ENCODE measurements at places on chromosomes 7 and 10.

DNA sequence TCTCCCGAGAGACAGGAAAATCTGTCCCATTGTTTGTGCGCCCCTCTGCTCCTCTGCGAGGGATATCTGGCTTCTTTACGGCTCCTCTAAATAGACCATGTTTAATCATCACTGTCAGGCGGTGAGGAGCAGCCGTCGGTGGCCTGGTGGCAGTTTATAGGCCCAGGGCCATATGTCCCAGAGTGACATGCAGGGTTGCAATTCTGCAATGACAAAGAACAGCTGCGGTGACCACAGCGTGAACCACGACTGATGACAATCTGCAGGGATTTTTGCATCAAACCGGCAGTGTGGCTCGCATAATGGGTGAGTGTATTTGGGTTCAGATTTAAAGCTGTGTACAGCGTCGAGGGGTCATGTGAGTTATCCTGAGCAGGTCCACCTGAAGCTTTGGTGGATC, 41.5 kb downstream of the GATA3 start:
- no peak for DNase-seq

GRCh38 chr10:49655099-49655498, 24.4 kb upstream of the C10orf53 start:
- no peak for DNase-seq

- no peak for DNase-seq
Measured at GRCh38 chr10:129784291-129784690, 179.8 kb downstream of the EBF3 start.

DNA sequence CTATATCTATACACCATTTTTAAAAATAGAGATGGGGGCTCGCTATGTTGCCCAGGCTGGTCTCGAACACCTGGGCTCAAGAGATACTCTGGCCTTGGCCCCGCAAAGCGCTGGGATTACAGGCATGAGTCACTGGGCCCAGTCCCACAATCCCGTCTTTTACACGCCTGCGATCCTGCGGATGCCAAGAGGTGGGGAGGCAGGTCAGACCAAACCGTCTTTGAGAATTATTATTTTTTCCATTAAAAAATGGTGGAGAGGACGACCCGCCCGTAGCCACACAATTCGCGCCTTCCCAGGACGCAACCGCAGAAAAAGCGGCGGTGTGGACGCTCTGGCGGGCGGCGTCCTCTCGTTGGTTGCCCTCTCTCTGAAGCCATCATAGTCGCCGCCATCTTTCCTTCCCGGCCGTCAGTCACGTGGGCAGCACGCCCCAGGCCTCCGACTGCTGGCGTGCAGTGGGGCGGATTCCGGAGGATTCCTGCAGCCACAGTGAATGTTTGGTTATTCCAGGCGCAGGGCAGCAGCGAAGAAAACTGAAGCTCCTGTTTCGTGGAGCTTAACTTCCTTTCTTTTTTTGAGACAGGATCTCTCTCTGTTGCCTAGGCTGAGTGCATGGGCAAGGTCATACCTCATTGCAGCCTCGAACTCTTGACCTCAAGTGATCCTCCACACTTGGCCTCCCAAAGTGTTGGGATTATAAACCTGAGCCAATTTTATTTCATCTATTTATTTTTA, 9.9 kb upstream of the EPHB4 start:
- DNase-seq: peak; percentile 90

DNA sequence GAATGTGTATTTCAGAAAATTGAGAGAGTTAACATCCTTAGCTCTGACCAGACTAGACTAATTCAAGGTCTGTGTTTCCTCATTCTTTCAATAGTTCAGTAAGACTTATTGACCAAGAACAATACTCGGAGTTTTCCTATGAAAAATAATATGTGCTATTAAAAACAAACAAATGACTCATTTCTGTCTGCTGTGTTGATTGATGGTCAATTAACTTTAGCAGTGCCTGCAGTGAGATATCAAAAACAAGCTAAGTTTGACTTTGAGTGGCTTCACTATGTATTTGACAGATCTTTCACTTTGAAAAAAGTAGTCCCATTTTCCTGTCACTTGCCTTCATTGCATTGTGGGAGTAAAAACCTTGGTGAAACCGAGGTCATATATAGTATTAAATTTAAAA, 91.0 kb downstream of the GNAT3 start:
- no peak for DNase-seq

GRCh38 chr7:30027740-30028215, 434 bp upstream of the PLEKHA8 start:
- no peak for DNase-seq

DNA sequence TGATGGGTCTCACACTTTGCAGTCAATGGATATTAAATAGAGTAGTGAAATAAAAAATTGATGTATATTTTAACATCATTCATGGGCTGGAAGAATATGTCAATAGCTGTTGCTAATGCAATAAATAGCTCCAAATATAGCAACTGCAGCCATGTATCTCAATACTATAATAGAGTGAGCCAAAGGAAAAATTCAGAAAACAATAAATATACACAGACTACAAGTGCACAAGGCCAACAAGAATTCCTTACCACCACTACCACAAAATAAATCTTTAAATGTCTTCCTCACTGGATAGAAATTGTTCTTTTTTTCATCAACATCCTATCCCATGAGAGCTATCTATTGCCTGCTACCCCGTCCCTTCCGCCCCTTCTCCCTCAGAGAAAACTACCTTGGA, 113.1 kb upstream of the TRIM24 start:
- no peak for DNase-seq

DNA sequence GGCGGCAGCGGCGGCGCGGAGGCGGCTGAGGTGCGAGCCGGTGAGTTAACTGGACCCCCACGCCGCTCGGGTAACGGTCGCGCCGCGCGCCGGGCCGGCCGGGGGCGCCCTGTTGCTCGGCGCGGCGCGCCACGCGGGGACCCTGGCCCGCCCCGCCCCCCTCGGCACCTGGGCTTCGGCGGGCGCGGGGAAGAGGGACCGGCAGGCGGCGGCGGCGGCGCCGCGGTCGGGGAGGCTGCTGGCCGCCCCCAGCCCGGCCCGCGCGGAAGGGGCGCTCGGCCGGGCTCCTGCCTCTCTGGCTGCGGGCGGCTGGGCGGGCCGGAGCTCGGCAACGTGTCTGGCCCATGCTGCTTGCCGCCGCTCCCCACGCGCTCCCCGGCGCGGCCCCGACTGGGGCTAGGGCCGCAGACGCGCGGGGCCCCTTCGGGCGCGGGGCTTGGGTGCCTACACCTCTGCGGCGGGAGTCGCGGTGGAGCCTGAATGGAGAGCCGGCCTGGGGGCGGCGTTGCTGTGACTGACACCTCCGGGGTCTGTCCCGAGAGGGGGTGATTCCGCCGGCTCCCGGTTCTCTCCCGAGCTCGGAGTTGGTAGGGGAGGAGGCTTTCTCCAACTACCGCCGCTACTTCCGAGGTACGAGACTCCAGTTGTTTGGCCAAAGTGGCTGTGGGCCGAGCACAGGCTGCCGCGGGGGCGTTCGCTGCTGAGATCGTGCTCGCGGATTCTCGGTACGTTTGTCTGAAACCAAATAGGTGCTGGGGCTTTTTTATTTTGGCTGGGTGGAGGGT, 494 bp downstream of the PALS2 start:
- DNase-seq: peak; percentile 67

DNA sequence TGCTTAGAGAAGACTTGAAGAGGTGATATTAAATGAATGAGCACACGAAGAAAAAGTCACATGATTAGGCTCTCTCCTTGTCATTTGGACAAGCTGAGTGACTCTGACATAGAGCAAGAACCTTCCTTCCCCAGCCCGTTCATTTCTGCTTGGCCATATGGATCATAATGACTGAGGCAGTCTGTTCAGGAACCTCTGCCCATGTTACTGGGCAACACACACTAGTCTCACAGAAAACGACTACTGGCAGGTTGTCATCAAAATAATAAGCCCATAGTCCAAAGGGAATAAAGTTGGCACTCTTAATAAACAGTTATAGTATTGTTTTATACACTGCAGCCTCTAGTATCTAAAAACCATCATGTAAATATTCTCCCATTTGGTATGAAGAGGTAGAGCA, 635.0 kb downstream of the REEP3 start:
- DNase-seq: no peak

GRCh38 chr10:60564475-60564874, 174.8 kb upstream of the ANK3 start:
- no peak for DNase-seq

- no peak for DNase-seq
Measured at GRCh38 chr7:81155654-81156373, 237.0 kb upstream of the SEMA3C start.

GRCh38 chr10:132810807-132811700, 25.1 kb upstream of the NKX6-2 start:
- DNase-seq: no peak

- no peak for DNase-seq
Measured at GRCh38 chr10:70360215-70360614, 22.2 kb downstream of the LRRC20 start.

- DNase-seq: no peak
Measured at GRCh38 chr10:10807106-10807505, 210.6 kb upstream of the CELF2 start.
